EH (cell line): ENCODE measurements at places on chromosomes 11 and 22.

- peak; percentile 60 for DNase-seq
These were observed 642 bp upstream of the PIK3C2A start for GRCh38 chr11:17208257-17208999.

GRCh38 chr22:42116848-42117424 lies 13.7 kb downstream of the CYP2D6 start:
- DNase-seq: no peak

- DNase-seq: no peak
These were observed 56.6 kb upstream of the CCDC188 start for GRCh38 chr22:20207277-20208025.

GRCh38 chr11:77470971-77471370 lies 2.9 kb downstream of the PAK1 start:
- DNase-seq: no peak

- DNase-seq: no peak
These were observed 14.5 kb downstream of the MYH9 start for GRCh38 chr22:36373258-36373579.

DNA sequence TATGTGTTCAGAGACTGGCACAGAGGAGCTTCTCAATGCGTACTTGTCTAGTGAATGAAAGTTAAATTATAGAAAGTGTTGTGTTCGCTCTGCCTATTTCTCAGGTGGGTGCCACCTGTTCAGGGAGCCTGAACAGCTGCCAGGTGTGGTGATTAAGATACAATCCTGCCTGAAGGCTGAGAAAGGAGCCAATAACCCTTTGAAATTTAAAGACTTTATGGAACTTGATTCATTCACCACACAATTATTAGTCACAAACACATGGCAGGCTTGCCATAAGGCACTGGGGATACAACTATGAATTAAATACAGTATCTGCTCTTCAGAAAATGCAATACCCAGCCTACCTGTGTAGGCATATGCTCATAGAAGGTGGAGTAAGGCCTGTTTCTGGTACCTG lies 92.9 kb upstream of the AMOTL1 start:
- DNase-seq: no peak

DNA sequence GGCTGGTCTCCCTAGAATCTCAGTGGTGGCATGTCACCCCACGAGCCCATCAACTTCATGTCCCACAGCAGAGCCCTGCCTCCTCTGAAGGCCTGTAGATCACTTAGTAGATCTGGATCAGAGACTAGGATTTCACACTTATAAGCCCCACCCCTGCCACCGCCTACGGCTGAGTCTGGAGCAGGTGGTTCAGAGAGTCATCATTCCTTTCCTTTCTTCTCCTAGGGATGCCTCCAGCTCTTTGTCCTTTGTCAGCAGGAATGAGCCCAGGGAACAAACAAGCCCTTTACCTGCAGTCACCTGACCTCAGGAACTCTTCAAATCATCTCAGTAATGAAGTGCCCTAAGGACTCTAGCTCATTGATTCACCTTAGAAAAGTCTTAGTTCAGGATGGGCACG lies 37.8 kb downstream of the SCGB1A1 start:
- no peak for DNase-seq

DNA sequence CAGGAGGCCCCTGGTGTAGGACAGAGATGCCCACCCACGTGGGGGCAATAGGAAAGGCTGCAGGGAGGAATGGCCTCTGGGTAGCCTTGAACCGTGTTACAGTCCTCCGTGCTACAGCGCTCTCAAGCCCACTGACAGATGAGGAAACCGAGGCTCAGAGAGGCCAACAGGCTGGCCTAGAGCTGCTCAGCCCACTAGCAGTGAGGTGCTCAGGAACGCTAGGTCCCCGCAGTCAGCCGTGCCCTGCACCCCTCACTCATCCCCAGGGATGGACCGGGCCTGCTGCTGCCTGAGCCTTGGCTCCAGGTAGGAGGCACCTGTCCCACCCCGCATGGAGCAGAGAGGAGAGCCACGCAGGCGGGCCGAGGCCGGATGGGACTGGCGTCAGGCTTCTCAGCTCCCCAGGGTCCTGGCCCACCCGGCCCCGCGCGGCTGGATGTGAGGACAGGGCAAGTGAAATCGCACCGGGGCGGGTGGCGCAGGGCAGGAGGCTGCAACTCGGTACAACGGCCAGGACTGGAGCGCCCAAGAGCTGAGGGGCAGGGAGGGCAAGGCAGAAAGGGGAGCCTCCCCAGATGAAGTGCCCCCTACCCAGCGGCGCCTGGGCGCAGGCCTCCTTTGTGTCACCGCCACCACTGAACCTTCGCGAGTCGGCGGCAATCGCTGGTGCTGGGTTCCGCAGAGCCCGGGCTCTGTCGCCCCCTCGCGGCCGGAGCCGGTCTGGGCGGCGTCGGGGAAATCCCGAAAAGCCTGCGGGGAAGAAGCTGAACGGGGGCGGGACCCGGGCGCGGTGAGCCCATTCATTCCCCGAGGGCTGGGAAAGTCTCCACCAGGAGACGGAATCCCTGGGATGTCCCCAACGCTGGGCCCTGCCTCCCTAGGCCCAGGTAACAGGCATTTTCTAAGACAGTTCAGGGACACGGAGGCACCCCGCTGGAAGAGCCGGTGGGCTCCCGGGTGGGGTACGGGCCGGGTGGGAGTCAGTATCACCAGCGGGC lies 8.4 kb upstream of the SLC2A11 start:
- peak; percentile 77 for DNase-seq

DNA sequence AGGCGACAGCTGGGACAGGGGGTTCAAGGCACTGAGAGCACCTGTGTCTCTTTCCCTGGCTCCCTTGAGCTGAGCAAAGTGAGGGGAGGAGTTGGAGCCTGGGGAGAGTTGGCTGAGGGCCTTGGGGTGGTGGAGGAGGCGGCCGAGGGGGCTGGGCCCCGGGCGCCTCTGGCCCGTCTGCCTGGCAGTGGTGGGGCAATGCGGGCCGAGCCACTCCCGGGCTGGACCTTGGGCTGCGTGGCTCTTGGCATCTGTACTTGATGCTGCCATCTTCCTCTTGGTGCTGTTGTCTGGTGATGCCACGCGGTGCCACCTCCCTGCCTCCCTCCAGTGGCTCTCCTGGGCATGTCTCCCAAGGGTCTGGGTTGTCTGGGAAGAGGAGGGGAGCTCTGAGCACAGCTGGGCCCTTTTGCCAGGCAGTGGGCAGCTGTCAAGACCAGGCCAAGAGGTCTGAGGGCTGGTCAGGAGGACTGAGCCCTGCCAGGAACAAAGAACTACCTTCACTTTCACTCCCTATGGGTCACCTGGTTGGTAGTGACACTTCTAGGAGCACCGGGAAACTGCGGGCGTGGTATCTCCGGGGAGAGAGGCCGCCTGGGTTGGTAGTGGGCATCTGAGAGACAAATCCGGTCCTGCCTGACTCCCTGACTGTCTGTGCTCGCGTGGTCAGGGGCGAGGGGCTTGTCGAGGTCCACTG lies 1.3 kb downstream of the GRIK4 start:
- no peak for DNase-seq

- DNase-seq: no peak
These were observed 43.9 kb downstream of the PDHX start for GRCh38 chr11:34960277-34960676.

DNA sequence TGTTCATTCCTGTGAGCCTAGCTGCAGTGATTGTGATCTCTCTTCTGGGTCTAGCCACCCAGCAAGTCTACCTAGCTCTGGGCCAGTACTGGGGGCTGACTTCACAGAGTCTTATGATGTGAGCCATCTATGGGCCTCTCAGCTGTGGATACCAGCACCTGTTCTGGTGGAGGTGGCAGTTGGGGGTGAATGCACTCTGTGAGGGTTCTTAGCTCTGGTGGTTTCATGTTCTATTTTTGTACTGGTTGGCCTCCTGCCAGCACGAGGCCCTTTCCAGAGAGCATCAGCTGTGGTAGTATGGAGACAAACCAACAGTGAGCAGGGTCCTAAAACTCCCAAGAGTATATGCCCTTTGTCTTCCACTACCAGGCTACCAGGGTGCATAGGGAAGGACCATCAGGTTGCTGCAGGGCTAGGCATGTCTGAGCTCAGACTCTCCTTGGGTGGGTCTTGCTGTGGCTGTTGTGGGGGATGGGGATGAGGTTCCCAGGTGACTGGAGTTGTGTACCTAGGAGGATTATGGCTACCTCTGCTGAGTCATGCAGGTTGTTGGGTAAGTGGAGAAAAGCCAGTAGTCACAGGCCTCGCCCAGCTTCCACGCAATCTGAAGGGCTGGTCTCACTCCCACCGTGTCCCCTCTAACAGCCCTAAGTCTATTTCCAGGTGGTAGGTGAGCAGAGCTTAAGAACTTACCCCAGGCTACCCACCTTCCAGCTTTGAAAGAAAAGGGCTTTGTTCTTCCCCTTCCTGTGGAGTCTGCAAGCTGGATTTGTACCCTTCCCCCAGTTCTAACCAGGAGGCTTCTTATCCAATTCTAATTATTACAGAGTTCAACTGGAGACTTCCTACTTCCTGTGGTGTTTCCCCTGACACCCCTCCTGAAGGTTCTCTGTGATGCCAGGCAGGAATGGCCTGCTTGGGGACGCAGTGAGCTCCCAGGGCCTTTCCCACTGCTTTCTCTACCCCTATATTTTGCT lies 250.7 kb downstream of the LUZP2 start:
- DNase-seq: no peak

GRCh38 chr11:31805037-31805628 lies 6.0 kb downstream of the PAX6 start:
- no peak for DNase-seq

DNA sequence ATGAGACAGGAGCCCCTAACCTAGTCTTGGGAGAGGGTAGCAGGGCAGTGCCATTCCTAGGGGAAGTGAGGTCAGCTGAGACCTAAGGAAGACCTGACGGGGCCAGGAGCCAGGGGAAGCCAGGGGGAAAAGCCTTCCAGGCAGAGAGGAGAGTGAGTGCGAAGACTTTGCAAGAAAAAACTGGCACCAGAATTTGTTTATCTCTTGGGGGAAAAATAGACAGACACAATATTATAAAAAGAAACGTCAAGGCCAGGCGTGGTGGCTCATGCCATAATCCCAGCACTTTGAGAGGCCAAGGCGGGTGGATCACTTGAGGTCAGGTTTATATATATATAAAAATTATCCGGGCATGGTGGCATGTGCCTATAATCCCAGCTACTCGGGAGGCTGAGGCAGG lies 26.9 kb upstream of the TESMIN start:
- no peak for DNase-seq

GRCh38 chr11:441418-442274 lies at the start of gene ANO9:
Gene ANO9 (minus strand): TSS chr11:442011. CDS start chr11:441926, 85 bp downstream.
- no peak for DNase-seq

DNA sequence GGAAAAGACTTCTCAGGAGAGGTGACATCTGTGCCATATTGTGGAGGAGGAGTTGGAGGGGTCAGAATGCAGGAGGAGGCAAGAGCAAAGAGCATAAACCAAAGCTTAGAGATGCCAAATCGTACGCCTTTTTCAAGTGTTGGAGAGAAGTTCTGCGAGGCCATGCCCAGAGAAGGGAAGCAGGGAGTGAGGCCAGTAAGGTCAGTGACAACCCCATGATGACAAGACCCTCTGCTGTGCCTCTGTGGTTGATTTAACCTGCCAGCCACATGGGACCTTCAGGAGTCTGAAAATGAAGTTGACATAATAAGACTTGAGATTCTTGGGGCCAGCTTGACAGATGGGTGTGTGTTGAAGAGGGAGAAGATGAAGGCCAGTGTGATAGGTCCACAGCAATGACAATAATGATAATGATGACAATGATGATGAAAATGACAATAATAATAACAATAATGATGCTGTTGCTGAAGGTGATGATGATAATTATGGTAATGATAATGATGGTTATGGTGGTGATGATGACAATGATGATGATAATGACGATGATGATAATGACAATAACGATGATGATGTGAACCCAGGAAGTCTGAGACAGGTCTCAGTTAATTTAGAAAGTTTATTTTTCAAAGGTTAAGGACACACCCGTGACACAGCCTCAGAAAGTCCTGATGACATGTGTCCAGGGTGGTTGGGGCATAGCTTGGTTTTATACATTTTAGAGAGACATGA lies 152.6 kb upstream of the B3GAT1 start:
- no peak for DNase-seq

DNA sequence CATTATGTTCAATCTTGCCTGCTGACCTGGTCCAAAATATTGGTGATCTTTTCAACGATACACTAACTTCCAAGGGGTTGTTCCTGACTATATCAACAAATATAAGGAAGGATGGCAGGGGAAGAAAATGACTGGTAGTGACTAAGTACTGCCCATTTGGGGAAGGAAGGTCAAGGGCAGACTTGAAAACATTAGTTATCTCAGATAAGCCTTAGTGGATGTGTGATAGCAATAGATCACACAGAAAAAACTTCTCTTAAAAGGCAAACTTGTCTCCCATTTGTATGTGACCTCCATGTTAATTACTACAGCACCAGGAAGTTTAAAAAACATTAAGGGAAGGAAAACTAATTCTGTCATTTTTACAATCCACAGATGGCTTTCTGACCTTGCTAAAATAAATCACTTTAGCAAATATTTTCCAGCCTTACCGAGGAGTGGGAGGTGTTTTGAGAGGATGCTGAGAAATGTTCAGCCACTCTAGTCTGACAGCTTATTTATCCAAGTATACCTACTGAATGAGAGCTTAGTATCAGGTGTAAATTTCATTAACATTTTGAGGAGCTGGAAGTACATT lies 88.2 kb upstream of the DDI1 start:
- DNase-seq: no peak

- no peak for DNase-seq
These were observed 752.9 kb downstream of the CNTN5 start for GRCh38 chr11:99773646-99774045.

DNA sequence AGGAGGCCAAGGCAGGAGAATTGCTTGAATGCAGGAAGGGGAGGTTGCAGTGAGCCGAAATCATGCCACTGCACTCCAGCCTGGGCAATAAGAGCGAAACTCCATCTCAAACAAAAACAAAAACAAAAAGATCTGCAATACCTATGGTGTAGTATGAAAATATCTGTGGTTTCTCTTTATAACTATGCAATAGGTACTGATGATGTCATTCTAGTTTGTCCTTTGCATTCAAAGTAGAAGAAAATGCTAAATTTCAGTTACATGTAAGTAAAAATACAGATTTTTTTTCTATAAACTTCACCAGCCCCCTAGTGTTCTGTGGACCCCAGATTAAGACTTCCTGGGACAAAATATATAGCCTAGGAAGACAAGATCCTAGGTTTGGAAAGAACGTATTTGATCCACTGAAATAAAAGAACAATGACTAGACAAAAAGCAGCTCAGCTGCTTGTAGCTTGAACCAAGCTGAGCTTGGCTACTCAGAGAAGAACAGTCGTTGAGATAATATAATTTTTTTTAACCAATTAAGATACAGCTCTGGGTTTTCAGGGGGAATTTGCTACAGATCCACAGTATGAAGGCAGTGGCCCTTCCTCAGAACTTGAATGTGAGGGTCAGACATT lies 2.8 kb upstream of the HBE1 start:
- DNase-seq: no peak

DNA sequence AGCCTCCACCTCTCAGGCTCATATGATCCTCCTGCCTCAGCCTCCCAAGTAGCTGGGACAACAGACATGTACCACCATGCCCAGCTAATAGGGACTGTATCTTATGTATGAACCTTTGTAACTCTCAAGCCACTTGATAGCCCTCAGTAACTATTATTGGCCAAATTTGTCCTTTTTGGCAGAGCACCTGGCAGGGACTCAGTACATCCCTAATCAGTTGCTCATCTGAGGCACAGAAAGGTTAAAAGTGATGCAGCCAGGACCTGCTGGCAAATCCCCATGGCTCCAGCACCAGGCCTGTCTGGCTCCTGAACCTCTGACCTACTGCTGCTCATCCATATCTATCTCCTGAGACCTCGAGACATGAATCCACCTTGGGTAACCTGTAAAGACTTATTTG lies 21.1 kb upstream of the XBP1 start:
- no peak for DNase-seq

- peak; percentile 86 for DNase-seq
These were observed 359.0 kb downstream of the JRKL start for GRCh38 chr11:96748639-96749370.
